Glomerular endothelial cell (primary cell): ENCODE measurements at places on chromosomes 1 and 21. TPM values are rescaled to one million over a fixed set of nuclear protein-coding genes. Genes with fewer than 3 reads are reported as not detected.

Gene TEDDM1
- total RNA-seq, result not detected in 2 replicates

DNA sequence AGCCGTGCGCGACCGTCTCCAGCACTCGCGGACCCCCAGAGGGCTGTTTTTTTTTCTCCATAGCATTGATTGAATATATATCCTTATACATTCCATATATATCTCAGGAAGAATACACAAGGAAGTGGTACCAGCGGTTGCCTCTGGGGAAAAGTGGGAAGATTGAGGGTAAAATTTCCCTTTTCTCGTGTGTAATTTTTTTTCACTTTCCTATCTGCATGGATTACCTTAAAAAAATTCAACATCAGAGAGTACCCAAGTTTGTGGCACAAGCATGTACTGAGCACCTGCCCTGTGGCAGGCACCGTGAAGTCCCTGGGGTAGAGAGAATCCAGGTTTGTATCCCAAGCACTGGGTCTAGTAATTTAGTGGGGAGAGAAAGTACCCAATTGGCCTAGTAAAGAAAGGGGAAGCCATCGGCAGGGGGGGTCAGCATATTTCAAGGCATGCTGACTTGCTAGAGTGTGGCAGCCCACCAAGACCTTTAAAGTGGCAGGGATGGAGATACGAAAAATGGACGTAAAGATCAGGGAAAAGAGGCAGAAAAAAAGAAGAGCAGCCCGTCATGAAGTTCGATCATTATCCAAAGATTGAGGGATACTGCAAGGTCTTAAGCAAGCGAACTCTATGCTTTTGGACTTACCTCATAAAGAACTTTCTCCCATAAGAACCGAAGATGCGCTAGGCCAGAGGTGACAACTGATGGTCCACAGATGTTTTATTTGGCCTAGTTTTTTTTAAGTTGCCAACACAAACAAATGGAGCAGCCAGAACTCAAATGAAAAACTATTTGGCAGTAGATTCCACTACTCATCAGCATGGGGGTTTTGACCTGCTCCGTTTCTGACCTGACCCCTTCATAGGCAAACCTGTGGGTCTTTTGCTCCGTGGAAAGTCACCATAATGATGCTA, 1.5 kb upstream of the HMGN1 start:
- DNase-seq, result no peak

GRCh38 chr1:174519844-174520243, 72.1 kb downstream of the GPR52 start:
- DNase-seq, result no peak

DNA sequence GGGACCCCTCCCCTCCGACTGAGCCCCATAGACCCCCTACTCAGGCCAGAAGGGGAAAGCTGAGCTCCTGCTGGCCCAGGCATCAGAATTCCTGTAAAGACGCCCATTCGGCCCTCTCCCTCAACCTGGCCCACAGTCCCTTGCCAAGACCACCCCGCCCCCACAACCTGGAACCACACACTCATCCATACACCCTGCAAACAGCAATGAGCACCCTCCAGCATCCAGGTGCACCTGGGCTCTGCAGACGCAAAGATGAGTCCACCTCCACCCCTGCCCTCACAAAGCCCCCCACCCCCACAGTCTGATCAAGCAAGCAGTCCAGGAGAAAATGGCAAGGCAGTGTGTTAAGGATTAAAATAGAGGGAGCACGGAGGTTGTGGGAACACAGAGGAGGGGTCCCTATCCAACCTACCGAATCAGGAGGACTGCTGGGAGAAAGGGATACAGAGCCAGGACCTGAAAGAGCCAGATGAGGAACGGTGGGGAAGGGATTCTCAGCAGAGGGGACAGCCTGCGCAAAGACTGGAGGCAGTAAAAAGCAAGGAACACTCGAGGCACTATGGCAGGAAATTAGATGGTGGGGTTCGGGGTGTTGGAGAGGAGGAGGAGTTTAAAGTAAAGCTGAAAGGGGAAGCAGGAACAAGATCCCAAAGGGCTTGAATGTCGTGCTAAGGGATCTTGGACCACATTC, 67.3 kb upstream of the LAPTM5 start:
- no peak for DNase-seq
